PC-3 (cell line): ENCODE measurements at places on chromosomes 16 and 17. TPM values are rescaled to one million over a fixed set of nuclear protein-coding genes. Genes with fewer than 3 reads are reported as not detected.
A peak's percentile ranks its signal among the peaks of the same experiment; 100 is the strongest.

DNA sequence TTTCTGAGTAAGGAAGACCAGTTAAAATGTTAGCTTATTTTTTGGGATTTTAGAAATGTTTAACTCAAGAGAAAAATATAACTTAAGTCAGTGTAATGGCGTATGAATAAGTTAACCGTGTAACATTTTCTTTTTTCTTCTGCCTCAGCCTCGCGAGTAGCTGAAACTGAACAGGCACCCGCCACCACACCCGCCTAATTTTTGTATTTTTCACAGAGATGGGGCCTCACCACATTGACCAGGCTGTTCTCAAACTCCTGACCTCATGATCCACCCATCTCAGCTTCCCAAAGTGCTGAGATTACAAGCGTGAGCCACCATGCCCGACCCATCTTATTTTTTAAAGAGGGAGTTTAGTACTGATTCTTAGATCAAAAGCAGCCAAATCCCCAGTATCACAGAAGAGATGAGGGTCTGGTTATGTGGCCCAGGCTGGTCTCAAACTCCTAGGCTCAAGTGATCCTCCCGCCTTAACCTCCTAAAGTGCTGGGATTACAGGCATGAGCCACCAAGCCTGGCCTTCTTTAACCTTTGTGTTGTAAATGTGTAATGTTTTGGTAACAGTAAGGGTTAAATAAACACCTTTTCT is 16.8 kb downstream of the PITPNC1 start:
- DNase-seq, result no peak
- H3K4me1 ChIP-seq, result peaks cover 22% of the 10 kb centered on the region
- H3K4me3 ChIP-seq, result no peak overlapping the region

GRCh38 chr17:82835122-82835521 is 4.7 kb downstream of the ZNF750 start:
- H3K27ac ChIP-seq, result no peak overlapping the region
- no peaks in the 10 kb centered on the region for H3K27me3 ChIP-seq
- H3K36me3 ChIP-seq, result no peaks in the 10 kb centered on the region
- H3K4me3 ChIP-seq, result no peak overlapping the region
- H3K4me1 ChIP-seq, result no peaks in the 10 kb centered on the region
- no peak for DNase-seq

DNA sequence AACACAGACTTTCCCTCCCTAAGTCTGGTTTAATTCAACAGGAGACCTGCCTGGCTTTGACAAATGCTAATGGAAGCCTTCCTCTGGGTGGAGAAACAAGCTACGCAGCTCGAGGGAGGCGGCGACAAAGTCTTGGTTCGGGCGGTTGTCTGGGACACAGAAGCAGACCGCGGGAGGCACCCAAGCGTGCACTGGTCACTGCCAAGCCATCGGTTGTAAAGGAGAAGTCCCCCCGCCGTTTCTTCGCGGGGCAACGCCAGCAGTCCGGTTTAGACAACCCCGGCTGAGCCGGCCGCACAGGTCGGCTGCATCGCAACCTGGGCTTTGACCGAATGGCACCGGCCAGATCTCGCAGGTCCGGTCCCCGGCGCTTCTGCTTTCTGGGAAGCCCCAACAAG is 586 bp downstream of the GLYR1 start:
- no peaks in the 10 kb centered on the region for H3K27me3 ChIP-seq
- peak overlapping the region; percentile 55 for H3K27ac ChIP-seq
- peaks cover 18% of the 10 kb centered on the region; the same call in 1 of the 2 replicates for H3K36me3 ChIP-seq
- peaks cover 15% of the 10 kb centered on the region for H3K4me1 ChIP-seq
- peak overlapping the region; percentile 97 for H3K4me3 ChIP-seq

GRCh38 chr16:73060892-73061490 is 13.1 kb upstream of the ZFHX3 start:
- no peak for DNase-seq
- H3K27ac ChIP-seq, result no peak overlapping the region
- H3K27me3 ChIP-seq, result no peaks in the 10 kb centered on the region
- peak overlapping the region; percentile 93 for H3K4me3 ChIP-seq

GRCh38 chr16:11032000-11032921 is 87.9 kb downstream of the CLEC16A start:
- H3K27ac ChIP-seq, result no peak overlapping the region
- no peak for DNase-seq
- H3K27me3 ChIP-seq, result no peaks in the 10 kb centered on the region
- peaks cover 2% of the 10 kb centered on the region; the same call in 1 of the 2 replicates for H3K36me3 ChIP-seq
- peaks cover 39% of the 10 kb centered on the region for H3K4me1 ChIP-seq

GRCh38 chr17:35073991-35074627 is 10.6 kb upstream of the RFFL start:
- peaks cover 43% of the 10 kb centered on the region for H3K4me1 ChIP-seq
- no peak overlapping the region for H3K4me3 ChIP-seq
- DNase-seq, result peak; percentile 41
- H3K36me3 ChIP-seq, result peaks cover 10% of the 10 kb centered on the region
- no peaks in the 10 kb centered on the region for H3K27me3 ChIP-seq
- peak overlapping the region; percentile 77 for H3K27ac ChIP-seq

DNA sequence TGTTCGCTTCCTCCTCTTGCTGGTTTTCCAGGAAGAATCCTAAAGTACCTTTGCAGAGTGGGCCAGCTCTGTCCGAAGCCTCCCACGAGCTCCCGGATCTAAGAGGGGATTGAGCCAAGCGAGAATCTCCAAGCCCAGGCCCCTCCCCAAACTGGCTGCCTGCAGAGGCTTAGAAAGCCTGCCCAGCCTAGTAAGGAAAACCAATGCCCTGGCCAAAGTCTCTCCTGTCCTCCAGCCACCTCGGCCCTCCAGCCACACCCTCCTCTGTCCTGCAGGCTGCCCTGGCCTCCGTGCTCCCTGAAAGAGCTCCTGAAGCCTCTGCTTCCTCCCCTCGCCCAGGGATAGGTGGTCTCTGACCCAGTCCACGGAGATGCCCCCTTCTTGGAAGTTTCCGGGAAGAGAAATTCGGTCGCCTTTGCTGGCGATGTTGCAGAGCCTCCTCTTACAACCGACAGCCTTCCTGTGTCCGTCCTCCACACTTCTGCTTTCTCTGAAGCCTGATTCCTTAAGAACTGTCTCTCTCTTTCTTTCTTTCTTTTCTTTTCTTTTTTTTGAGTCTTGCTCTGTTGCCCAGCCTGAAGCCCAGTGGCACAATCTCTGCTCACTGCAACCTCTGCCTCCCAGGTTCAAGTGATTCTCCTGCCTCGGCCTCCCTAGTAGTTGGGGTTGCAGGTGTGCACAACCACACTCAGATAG is 54.9 kb upstream of the TOB1 start:
- H3K27ac ChIP-seq, result no peak overlapping the region
- no peak overlapping the region for H3K4me3 ChIP-seq
- H3K27me3 ChIP-seq, result no peaks in the 10 kb centered on the region
- peaks cover 13% of the 10 kb centered on the region for H3K4me1 ChIP-seq

- no peaks in the 10 kb centered on the region for H3K27me3 ChIP-seq
- H3K27ac ChIP-seq, result no peak overlapping the region
- DNase-seq, result no peak
Measured at GRCh38 chr16:72532906-72533410, 361.0 kb upstream of the PMFBP1 start.

DNA sequence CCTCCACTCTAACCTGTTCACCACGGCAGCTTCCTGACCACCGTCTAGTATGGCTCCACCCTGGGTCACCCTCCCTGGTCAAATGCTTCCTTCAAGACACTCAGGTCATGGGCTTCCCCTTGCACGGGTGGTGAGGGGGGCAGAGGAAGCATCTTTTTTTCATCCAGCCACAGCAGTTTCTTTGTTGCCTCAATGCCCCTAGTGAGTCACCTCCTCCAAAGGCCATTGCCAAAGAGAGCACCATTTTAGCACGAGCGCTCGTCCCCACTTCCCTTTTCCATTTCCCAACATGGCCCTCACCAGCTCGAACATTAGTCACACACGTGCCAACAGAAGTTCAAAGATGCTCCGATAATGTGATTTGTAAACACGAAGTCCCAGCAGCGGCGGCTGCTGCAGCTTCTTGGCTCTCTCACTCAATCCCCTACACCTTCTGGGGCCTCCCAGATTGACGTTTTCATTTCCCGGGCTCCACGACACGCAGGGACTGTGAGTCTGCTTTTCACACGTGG is 134.6 kb downstream of the GAS7 start:
- no peak overlapping the region for H3K4me3 ChIP-seq
- no peak overlapping the region for H3K27ac ChIP-seq
- H3K4me1 ChIP-seq, result no peaks in the 10 kb centered on the region
- H3K27me3 ChIP-seq, result peaks cover 18% of the 10 kb centered on the region

DNA sequence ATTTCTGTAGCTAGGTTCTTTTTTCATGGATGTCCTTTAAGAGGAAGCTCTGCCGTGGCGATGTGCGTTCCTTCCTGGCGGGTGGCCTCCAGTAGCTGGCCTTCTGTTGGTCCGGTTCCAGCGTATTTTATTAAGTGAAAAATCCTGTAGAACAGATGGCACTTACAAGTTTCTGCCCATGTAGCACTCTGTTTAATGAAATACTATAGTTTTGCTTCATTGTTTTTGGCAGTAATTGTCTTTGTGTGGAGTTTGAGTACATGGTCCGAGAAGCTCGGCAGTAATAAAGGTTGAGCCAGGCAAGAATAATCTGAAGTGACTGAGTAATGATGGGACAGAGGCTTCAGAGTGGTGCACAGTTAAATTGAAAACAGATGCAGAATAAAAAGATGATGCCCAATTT is 20.4 kb downstream of the USP10 start:
- no peak overlapping the region for H3K27ac ChIP-seq
- H3K4me3 ChIP-seq, result no peak overlapping the region
- peaks cover 6% of the 10 kb centered on the region for H3K36me3 ChIP-seq
- H3K4me1 ChIP-seq, result no peaks in the 10 kb centered on the region
- no peak for DNase-seq

GRCh38 chr17:5329784-5330557 is 47.9 kb downstream of the RABEP1 start:
- no peaks in the 10 kb centered on the region for H3K36me3 ChIP-seq
- no peak overlapping the region for H3K27ac ChIP-seq
- H3K27me3 ChIP-seq, result no peaks in the 10 kb centered on the region
- H3K4me1 ChIP-seq, result peaks cover 10% of the 10 kb centered on the region

GRCh38 chr16:35565626-35566025 is 2106.2 kb downstream of the TP53TG3F start:
- H3K4me1 ChIP-seq, result no peaks in the 10 kb centered on the region
- H3K4me3 ChIP-seq, result no peak overlapping the region
- H3K27me3 ChIP-seq, result no peaks in the 10 kb centered on the region
- H3K36me3 ChIP-seq, result no peaks in the 10 kb centered on the region

DNA sequence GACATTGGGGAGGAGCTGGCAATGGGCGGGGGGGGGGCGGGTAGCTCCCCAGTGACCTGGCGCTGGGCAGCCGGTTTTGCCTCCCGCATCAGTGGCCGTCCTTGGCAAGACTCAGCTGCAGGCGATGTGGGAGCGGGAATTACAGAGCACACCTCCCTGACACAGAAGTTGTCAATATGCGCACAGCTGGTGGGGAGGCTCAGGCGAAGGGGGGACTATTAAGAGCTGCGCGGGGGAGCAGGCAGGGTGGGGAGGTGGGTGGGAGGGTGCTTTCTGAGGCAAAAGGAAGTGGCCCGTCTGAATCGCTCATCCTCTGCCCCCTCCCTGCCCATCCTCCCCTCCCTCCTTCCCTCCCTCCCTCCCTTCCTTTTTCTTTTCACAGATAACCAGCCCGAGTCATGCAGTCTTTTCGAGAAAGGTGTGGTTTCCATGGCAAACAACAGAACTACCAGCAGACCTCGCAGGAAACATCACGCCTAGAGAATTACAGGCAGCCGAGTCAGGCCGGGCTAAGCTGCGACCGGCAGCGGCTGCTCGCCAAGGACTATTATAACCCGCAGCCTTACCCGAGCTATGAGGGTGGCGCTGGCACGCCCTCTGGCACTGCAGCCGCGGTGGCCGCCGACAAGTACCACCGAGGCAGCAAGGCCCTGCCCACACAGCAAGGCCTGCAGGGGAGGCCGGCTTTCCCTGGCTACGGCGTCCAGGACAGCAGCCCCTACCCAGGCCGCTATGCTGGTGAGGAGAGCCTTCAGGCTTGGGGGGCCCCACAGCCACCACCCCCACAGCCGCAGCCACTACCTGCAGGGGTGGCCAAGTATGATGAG is 44.0 kb downstream of the SREBF1 start:
- no peak overlapping the region for H3K4me3 ChIP-seq
- H3K27ac ChIP-seq, result no peak overlapping the region
- peak; percentile 7 for DNase-seq
- H3K36me3 ChIP-seq, result peaks cover 15% of the 10 kb centered on the region
- no peaks in the 10 kb centered on the region for H3K27me3 ChIP-seq
- no peaks in the 10 kb centered on the region for H3K4me1 ChIP-seq

DNA sequence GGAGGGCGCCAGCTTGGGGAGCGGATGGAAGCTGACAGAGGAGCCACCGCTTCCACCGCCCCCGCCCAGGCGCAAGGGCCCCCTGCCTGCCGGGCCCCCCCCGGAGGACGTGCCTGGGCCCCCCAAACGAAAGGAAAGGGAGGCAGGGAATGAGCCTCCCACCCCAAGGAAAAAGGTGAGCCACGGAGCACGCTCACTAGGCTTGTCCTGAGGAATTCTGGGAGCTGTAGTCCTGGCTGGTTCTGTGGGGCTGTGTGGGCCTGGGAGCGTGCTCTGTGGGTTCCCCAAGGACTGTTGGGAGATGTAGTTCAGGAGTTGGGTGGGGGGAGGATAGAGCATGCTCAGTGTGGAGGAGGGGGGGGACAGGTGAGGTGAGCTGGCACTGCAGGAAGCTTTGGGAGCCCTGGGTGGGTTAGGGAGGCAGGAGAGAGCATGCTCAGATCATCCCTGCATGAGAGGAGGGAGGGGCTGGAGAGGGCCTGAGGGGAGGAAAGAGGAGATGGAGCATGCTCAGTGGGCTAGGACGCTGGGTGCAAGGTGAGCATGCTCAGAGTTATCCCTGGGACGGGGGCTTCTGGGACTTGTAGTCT is 4.5 kb downstream of the FBXL19 start:
- no peaks in the 10 kb centered on the region for H3K27me3 ChIP-seq
- no peak overlapping the region for H3K27ac ChIP-seq
- H3K4me1 ChIP-seq, result no peaks in the 10 kb centered on the region
- no peak overlapping the region for H3K4me3 ChIP-seq

DNA sequence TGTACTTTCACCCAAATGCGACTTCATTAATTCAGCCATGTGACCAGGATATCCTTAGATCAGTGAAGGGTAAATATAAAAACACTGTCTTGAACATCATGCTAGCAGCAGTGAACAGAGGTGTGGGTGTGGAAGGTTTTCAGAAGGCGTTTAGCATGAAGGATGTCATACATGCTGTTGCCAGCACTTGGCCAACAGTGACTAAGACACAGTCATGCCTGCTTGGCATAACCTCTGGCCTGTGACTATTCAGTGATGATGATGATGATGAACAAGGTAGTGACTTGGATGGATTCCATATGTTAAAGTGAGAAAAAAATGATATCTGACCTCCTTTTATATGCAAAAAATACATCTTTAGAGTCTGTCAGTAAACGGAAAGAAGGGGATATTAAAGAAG is 97.9 kb downstream of the MAP2K4 start:
- no peak overlapping the region for H3K27ac ChIP-seq
- H3K4me3 ChIP-seq, result no peak overlapping the region
- H3K36me3 ChIP-seq, result peaks cover 27% of the 10 kb centered on the region
- DNase-seq, result peak; percentile 75
- no peaks in the 10 kb centered on the region for H3K27me3 ChIP-seq

- no peaks in the 10 kb centered on the region for H3K27me3 ChIP-seq
- H3K36me3 ChIP-seq, result peaks cover 14% of the 10 kb centered on the region; the same call in 1 of the 2 replicates
- H3K27ac ChIP-seq, result no peak overlapping the region
- DNase-seq, result no peak
Measured at GRCh38 chr16:8632675-8633182, 11.2 kb downstream of the METTL22 start.

Gene CCL17
- total RNA-seq, result not detected in 2 replicates

Gene CFAP97D1
- total RNA-seq, result 0.12 and 0.29 TPM in 2 replicates

Gene SLC5A2
- 0.11 TPM in 1 of 2 replicates, not detected in the other for total RNA-seq

Gene CES1
- not detected in 2 replicates for total RNA-seq

Gene NPIPA1
- total RNA-seq, result 10.9 and 16.8 TPM in 2 replicates
